ENCODE measurements at places on chromosomes 4 and X.

- DNase-seq = no peak
These were observed 243.2 kb downstream of the SPOCK3 start for GRCh38 chr4:166991006-166991561.

DNA sequence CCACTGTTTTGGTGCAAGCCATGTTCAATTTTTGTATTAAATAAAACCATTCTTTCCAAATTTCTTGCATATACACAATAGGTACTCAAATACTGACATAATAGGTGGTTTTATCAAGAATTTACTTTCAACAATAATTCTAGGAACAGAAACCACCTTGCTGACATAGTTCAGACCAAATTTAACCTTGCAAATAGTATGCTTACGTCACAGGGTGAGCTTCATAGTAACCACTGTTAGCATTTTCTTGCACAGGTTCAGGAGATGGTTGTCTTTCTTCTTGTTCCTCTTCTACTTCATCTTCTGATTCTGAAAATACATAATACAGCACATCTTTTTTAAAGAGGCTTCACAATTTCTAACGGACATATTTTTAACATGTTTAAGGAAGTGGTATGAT, 17.6 kb downstream of the G3BP2 start:
- DNase-seq = no peak

DNA sequence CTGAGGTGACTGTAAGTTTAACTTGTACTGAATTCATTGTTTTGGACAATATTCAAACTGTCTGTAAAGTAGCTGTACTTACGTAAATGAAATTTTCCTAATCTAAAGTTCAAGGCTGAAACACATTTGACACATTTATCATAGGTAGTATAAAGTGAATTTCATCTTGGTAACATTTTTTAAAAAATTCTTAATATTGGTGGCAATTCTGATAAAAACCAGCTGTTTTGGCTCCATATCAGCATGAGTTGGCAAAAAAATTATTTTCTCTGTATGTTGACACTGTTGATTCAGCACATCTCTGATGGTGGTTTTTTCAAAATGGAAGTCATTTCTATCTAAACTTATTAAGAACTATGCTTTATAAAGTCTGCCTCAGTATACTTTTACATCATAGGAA, 30.9 kb downstream of the CXorf58 start:
- DNase-seq = no peak

GRCh38 chr4:119731778-119732177, 103.2 kb upstream of the PDE5A start:
- DNase-seq = no peak

GRCh38 chrX:116975517-116975916, 512.7 kb upstream of the CT83 start:
- DNase-seq = no peak

- DNase-seq = no peak
These were observed 417.7 kb upstream of the GALNT7 start for GRCh38 chr4:172750910-172751309.

- DNase-seq = no peak
These were observed 5.0 kb downstream of the KLHL5 start for GRCh38 chr4:39067031-39067430.

- no peak for DNase-seq
These were observed 1742.5 kb upstream of the ADGRL3 start for GRCh38 chr4:59457576-59457975.

DNA sequence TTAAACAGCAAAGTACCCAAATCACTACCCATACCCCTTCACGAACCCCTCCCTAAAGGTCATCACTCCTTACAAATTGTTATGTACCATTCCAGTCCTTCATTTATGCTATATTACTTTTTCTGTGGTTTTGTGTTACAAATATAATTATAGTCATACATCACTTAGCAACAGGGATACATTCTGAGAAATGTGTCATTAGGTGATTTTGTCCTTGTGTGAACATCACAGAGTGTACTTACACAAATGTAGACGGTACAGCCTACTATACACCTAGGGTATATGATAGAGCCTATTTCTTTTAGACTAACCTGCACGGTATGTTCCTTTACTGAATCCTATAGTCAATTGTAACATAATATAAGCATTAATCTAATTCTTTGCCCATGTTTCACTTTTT, 61.9 kb downstream of the ASB9 start:
- DNase-seq = no peak

DNA sequence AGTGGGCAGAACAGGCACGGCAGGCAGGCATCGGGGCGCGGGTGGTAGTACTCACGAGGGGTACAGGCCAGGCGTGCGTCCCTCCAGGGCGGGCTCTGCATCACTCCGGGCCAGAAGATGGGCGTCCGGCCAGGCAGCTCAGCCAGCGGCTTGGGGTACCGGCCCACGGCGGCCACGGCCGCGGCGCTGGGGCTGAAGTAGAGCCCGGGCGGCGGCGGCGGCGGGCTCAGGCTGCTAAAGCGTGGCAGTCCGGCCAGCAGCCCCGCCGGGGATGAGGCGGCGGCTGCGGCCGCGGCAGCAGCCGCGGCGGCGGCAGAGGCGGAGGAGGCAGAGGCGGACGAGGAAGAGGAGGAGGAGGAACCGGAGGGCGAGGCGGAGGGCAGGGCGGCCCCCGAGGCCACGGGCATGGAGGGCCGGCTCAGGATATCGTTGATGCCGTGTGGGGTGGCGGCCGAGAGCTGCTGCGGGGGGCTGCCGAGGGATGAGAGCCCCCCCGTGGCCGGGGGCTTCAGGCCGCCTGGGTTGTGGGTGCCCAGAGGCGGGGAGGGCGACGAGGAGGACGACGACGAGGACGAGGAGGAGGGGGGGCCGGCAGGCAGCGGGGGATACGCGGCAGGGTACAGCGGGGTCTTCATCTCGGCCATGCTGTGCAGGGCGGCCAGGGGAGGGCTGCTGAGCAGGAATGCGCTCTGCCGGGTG, 1.4 kb downstream of the NKX6-1 start:
- DNase-seq = no peak

- DNase-seq = no peak
These were observed 55.0 kb upstream of the PRDM5 start for GRCh38 chr4:120977435-120977997.

DNA sequence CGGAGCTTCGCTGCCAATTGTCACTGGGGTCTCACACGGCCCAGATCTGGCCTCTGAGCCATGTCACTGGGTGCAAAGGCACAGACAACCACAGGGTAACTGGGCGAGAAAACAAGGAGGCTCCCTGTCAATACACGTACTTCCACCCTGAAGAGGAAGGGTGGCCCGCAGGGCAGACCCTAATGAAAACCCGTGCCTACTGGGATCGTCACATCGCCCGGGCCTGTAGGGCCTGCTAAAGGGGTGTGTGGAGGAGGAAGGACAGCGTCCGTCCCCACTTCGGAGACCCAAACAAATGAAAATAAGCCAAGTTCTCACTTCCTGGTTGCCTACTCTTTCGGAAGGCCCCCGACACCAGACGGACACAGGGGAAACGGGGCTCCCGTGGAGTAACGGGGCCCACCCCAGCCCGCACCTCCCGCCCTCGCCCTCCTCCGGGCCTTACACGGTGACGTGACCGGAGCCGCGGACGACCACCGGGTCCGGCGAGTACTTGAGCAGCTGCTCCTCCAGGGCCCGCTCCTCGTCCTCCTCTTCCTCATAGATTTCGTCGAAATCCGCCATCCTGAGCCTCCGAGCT, 578 bp downstream of the CHIC2 start:
- DNase-seq = no peak

DNA sequence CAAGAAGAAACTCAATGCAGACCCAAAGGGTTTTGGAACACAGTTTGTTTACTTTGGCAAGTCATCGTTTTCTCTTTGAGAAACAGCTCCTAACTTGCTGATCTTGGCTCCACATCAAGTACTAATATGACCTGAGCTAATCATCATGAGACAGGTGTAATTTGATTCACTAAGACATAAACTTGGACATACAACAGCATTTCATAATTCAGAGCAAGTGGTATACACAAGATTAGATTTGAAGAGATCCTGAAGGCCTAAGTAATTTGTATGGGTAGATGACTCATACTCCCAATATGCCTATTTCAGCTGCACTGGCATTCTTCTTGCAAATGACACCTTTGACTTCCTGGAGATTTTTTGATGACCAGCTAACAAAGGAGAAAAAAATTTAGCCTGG, 1521.7 kb downstream of the RPA4 start:
- DNase-seq = peak; percentile 87

Measured in NCI-H1105 treated with DMSO at 0.1 percent for 48 hours (cell line).